Activated B cell treated with CpG ODN at 0.5 μM for 24 hours (primary cell): ENCODE measurements at places on chromosomes 3 and 15. TPM values are rescaled to one million over a fixed set of nuclear protein-coding genes. Genes with fewer than 3 reads are reported as not detected.

SLC22A14 gene
- 0.16 TPM in 1 of 2 replicates, not detected in the other for total RNA-seq

- no peak for DNase-seq
Observed at GRCh38 chr3:174287705-174288104, 571.4 kb upstream of the NAALADL2 start.

- no peak for DNase-seq
Observed at GRCh38 chr3:99627062-99627826, 11.2 kb upstream of the COL8A1 start.

CP gene
- total RNA-seq = not detected in 2 replicates

DNA sequence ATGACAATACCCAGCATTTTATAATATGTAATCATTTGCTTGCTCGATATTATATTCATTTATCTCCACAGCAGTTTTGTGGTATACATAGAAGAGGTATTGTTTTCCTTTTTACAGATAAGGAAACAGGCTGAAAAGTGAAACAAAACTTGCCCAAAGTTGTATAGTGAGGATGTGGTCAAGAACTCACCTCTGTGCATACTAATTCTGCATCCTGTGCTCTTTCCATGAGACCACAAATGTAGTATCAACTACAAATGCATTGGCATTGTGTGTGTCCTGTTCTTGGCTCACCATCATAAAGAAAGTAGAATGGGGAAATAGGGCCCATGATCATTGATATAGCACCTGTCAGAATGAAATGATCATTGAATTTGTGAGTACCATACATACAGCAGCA, 167.3 kb downstream of the NECTIN3 start:
- no peak for DNase-seq

DNA sequence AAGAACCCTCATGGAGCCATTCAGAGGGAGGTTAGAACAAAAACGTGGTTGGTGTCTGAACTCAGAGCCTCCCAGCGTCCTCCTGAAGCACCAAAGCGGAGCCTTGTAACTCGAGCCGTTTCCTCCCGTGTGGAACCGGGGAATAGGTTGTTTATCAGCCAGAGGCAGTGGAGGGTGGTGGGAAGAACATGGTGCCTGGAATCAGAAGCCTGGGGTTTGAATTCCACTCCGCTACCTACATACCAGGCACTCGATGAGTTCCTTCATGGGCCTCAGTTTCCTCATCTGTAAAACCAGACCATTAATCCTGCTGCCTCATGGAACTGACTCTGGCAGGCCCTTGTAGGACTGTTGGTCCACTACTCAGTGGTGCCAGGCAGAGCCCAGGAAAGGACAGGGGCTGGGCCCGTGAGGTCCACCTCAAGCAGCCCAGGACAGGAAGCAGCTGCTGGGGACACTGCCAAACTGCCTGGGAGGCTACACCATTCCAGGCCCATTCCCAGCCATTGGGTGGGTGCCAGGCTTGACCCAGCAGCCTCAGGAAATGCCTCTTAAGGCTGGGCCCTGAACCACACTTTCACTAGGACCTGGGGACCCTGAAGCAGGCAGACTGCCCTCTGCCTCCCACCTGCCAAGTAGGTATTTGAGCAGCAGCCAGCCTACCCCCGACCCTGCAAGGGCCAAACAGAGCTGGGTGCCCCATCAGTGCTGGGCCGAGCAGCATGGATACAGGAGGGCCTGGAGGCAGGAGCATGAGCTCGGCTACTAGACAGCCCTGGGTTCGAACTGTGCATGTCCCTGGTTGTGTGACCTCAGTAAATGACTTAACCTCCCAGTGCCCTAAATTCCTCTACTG, 33.4 kb downstream of the PRKCD start:
- no peak for DNase-seq

GRCh38 chr3:52280050-52280461, 1.6 kb upstream of the WDR82 start:
- no peak for DNase-seq

DNA sequence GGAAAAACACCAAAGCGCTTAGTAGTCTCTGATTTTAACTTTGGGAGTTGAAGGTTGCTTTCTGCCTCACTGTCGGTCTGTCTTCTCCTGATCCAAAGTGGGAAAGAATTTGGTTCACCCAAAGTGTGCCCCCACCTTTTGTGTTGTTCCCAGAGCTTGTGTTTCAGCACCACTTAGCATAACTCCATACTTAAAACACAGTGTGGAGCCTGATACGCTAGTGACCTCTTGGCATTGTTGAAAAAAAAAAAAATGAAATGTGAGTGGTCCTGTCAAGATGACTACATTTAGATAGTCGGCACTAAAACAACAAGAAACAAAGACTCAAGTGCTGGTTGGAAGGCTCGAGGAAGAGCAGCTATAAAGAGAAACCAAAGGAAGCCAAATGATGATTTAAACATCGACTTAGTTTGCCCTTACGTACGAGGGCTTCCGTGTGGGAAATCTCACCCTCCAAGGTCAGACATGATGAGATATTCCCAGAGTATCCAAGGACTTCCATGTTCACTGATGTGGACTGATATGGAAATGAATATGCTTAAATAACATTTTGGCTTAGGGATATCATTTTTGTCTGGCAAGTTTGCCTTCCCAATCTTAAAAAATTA, 178.8 kb downstream of the MEIS2 start:
- no peak for DNase-seq

SNURF gene
- 9.8 and 15.9 TPM in 2 replicates for total RNA-seq

PYGO1 gene
- total RNA-seq = 0.02 TPM in 2 replicates

CLDN1 gene
- not detected in 2 replicates for total RNA-seq

- DNase-seq = no peak
Observed at GRCh38 chr3:77945320-77945719, 905.4 kb downstream of the ROBO2 start.

GRCh38 chr3:126433496-126434263, 39.0 kb downstream of the CFAP100 start:
- DNase-seq = no peak

BNC1 gene
- not detected in 2 replicates for total RNA-seq

SPINT1 gene
- total RNA-seq = 8.6 and 8.7 TPM in 2 replicates

GRCh38 chr3:11085093-11085840, 69.0 kb upstream of the HRH1 start:
- DNase-seq = no peak

DNA sequence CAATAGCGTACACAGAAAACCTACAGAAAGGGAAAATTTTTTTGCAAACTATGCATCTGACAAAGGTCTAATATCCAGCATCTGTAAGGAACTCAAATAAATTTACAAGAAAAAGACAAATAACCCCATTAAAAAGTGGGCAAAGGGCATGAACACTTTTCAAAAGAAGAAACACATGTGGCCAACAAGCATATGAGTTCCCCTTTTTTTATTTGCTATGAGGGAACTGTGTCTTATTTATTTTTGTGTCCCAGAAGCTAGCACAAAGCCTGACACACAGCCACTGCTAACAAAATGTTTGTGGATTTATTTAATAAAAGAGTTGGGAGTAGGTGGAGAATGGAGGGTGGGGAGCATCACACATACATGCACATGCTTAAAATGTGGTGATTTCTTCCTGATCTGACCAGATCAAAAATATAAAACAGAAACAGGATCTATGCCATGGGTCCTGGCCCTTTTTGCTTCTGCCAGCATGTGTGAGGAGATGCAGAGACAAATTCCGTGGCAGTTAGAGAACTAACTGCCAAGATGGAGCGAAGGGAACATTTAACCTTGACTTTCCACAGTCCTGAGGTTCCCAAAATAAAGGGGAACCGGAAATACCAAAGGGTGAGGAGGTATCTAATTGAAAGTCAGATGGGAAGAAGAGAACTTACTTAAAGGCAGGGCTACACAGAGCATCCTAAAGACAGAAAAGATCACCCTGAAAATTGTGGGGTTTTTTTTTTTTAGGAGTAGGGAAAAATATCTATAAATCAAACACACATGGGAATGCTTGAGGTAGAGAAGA, at the start of gene TMEM202:
Gene TMEM202, plus strand, starts transcription at position 510 of the 793 bp plus-strand sequence. Its CDS starts 22 bp downstream, at position 532.
- no peak for DNase-seq

DISP2 gene
- total RNA-seq = 0.38 and 0.39 TPM in 2 replicates

DNA sequence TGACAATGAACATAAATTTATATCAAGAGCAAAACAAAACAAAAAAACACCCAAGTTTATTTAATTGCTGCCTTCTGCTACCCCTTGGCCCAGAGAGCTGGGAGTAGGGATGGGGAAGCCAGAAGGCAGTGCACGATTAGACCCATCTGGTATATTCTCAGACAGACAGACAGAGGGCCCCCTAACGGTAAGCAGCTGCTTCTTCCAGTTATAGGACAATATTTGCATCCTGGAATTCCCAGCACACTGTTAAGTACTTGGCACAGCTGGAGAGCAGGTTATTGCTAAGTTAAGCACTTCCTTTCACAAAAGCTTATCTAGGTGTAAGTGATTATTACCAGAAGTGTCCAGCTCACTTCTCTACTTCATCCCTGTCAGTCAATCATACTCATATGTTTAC, 39.3 kb downstream of the C2CD4B start:
- DNase-seq = no peak

LIPC gene
- total RNA-seq = not detected in 2 replicates

GRCh38 chr3:125160606-125161371, 51.8 kb downstream of the SLC12A8 start:
- no peak for DNase-seq

CASR gene
- 0.02 TPM in 1 of 2 replicates, not detected in the other for total RNA-seq

- DNase-seq = no peak
Observed at GRCh38 chr3:23685541-23686258, 120.1 kb upstream of the UBE2E1 start.

- no peak for DNase-seq
Observed at GRCh38 chr3:190577225-190577624, 63.3 kb downstream of the IL1RAP start.

EHHADH gene
- 1.1 and 1.7 TPM in 2 replicates for total RNA-seq

NR2E3 gene
- not detected in 2 replicates for total RNA-seq

SLC12A1 gene
- total RNA-seq = not detected in 2 replicates

DNA sequence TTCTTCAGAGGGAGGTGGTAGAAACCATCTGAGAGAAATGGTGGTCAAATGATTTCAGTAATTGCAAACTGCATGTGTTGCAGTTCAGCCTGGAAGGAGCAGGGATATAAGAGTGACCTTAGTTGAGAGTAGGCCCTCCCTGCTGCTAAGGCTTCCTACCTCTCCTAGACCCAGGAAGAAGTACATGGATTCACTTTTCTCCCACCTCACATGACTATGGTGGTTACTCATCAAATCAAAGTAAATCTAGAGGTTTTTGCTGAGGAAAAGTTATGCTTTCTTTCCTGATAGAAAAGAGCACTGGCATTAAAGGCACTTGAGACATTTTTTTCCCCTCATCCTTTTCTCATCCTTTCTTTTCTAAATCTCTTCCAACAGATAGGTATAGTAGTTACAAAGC, 43.2 kb upstream of the LEKR1 start:
- no peak for DNase-seq

- DNase-seq = no peak
Observed at GRCh38 chr15:96997538-96997937, 667.0 kb downstream of the NR2F2 start.

DNA sequence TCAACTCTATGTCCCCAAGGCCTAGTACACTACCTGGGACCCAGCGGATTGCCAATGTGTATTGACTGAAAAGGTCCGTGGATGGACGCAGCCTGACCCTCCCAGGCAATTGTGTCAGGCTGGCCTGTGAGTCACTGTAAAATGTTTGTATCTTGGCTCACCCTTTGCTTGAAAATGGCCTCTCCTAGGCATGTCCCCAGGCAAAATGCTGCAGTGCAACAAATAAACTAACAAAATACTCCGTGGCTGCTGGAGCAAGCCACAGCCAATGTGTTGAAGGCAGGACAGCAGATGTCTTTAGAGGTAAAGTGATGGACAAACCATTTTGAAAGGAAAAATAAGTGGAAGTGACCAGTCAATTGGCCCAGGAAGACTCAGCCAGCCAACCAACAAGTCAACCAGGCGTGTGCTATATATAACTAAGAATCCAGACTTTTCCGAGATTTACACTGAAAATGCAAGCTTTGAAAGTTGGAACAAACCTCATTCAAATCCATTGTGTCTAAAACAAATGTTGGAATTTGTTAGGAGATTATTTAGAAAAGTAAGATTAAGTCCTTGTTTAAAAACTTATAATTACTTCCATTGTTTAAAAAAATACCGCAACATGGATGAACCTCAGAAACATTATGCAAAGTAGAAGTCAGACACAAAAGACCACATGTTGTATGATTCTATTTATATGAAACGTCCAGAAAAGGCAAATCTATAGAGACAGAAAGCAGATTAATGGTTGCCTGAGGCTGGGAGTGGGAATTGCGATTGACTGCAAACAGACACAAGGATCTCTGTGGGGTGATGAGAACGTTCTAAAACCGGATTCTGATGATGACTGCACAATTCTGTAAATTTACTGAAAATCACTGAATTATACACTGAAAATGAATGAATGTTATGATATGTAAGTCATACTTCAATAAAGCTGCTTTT, 191.2 kb downstream of the TLE3 start:
- no peak for DNase-seq

GRCh38 chr3:108093616-108094015, 2.8 kb upstream of the CD47 start:
- DNase-seq = no peak

DNA sequence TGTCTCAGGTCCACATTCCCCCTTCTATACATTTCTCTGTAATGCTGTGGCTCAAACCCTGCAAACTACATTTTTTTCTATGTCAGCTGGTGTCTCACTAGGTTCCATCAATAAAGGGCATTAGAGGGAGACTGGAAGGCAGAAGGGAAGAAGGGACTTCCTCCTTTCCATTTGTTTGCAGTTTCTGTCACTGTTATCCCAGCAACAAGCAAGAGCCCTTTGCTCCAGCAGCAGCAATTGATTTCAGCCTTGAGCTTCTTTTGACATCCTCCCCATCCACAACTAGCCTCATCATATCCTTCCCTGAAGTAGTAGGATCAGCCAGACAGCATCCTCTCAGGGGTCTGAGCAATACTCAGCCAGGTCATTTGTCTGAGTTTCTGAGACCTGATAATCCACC, 5.3 kb upstream of the NCK1 start:
- DNase-seq = no peak
